ENCODE measurements at places on chromosomes 6 and 20. TPM values are rescaled to one million over a fixed set of nuclear protein-coding genes. Genes with fewer than 3 reads are reported as not detected.

Gene CLPSL2
- total RNA-seq: not detected

Gene NHSL1
- total RNA-seq: 25.2 TPM

Gene POU3F2
- total RNA-seq: not detected

Gene VGLL2
- total RNA-seq: not detected

- no peak for DNase-seq
Measured at GRCh38 chr20:61746781-61747180, 318.9 kb downstream of the TAF4 start.

DNA sequence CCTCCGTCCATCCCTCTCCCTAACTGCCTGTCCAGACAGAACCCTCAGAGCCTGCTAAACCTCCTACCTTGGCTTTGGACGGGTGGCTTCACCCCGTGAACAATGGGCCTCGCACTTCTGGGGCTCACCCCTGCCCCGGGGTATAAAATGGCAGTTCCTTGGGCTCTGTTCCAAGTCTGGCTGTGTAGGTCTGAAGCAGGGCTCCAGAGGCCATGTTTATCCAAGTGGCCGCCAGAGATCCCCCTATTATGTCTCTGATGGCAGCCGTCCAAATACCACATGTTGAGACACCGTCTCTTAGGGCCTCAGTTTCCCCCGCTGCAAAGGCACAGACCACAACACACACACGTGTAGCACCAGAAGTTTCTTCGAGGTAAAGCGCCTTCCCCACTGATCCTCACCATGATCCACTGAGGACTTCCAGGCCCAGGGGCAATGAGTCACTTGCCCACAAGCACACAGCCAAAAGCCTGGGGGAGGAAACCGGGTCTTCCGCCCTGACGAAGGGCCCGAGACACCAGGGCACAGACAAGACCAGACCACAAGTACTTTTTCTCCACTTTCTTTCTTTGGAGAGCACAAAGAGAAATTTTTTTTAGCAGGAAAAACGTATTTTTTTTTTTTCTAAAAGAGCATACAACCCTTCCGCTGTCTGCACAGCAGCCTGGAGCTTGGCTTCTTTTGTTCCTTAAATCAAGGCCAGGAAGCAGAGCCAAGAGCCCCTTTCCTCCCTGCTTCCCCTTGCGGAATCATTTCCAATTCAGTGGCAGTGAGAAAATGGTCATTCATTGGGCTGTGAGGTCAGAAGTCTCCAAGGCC lies 11.8 kb downstream of the CPNE5 start:
- DNase-seq: no peak

DNA sequence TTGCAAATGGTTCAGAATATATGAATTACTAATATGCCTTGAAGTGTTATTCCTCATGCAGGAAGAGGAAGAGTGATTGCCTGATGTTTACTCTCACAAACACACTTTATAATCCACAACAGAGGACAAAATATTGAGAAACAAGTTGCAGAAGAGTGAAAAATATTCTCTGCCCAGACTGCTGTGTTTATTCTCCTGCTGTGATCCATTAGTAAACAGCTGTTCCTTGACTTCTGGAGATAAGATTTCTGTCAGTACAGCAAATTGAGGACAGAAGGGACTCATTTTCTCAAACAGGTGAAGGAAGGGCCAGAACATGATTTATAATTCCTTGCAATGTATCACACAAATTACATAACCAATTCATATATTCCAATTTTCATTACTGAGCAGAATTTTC lies 148.0 kb downstream of the EPM2A start:
- no peak for DNase-seq

- DNase-seq: no peak
Measured at GRCh38 chr20:44075191-44075949, 111.6 kb downstream of the JPH2 start.

DNA sequence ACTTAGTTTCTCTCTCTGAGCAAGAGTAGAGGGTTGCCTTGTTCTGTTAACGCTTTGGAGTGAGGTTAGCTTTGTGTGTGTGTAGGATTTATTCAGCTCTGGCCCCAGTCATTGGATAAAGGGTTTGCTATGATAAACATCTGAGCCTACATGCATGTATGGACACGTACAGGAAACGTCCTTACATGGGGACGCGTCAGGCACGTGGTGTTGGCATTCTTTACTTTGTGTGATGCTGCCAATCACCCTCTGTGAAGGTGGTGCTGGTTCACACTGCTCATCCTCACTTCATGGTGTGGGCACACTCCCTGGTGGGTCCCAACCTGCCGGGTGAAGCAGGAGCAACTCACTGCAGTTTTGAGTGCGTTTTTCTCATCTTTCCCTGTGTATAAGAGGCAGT lies 53.4 kb upstream of the CD93 start:
- no peak for DNase-seq

DNA sequence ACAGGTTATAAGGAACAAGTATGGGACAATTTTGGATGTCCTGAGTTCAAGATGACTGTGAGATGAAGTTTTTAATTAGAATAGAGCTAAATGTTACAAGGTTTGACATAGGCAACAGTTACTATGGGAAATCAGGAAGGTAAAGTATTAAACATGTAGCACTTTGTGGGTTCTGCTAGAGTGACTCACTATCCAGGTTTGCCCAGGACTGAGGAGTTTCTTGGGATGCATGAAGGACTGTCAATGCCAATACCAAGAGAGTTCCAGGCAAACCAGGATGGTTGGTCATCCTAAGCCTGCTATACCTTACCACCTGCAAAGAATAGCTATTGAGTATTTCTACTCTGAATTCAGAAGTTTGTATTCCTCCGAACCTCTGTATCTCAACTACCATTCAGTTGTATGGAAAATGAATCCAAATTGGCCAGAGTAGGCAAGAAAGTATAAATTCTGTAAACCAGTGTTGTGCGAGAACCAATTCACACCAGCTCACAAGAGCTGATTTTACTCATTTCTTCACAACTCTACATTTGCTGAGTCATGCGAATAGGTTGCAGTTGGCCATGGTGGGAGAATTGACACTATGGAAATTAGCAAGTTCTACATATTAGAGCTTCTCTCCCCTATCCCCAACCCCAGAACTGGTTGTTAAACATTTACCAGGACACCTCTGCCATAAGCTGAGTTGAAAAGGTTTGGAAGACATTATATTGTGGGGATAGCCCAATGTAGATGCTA lies 449.5 kb downstream of the PLCB1 start:
- no peak for DNase-seq

DNA sequence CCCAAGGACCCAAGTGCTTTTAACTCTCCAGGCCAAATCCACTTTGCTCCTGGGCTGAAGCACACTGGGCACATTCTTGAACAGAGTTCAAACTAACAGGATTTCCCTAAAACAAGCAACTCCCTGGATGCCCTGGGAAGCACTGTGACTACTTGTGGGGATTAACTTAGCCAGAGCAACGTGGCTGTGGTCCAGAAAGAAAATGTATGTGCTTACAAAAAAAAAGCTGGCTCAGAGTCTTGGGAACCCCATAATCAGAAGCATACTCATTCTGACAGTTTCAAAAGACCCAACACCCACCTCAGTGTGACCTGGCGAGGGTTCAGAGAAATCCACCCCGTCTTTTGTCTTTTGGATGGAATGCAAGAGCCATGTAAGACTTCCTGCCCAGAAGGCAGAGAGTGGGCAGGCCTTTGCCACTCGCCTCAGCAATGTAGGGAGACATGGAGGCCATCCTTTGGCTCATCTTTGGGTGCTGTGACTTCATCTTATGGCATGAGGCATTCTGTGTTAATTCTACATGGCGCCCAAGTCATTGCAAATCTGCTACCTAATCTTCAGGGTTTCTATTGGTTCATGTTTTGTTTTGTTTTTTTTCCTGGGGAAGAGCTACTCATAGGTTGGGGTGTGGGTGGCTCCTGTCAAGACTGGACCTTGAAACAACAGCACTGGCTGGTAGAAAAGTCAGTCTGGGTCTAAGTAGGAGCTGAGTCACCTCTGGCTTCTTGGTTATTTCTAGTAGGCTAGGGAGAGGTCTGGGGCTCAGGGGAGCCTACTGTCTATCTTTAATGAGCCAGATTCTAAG lies 248.6 kb upstream of the SUPT3H start:
- no peak for DNase-seq

Measured in NCI-H460 (cell line).